Inflammatory macrophage treated with lipopolysaccharide for 1 hour (primary cell): ENCODE measurements at places on chromosomes 6 and 20.
A peak's percentile ranks its signal among the peaks of the same experiment; 100 is the strongest.

DNA sequence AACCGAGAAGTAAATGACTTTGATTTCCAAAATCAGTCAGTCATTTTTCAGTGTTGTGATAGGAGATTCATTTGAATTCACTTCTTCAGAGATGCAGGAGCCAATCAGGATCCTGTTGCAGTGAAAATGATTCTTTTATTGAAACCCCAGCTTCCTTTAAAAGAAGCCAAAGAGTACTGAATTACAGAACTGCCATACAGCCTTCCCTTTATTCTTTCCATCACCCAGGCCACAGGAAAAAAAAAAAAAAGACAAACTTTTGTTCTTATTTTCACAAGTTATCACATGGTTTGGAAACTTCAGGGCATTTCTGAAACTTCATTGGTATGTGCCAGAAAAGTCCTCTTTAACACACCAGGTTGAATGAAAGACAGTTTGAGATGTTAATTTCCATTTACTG is 1.8 kb upstream of the CARMIL1 start:
- no peak for DNase-seq

DNA sequence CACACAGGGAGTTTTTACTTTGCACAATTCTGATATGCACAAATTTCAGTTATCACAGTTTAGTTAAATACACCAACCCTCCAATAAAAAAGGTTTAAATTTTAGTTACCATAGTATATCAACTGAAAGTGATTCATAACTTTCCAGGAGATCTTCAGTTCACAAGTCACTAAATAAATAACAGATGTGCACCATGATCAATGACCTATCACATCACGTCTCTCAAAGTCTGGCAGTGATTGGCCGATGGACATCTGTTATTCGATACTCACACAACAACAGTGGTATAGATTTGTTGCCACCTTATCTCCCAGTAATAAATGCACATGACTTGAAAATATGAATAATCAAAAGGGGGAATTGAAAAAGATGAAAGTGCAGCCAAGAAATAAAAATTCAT is 66.8 kb upstream of the PTCHD4 start:
- no peak for DNase-seq

DNA sequence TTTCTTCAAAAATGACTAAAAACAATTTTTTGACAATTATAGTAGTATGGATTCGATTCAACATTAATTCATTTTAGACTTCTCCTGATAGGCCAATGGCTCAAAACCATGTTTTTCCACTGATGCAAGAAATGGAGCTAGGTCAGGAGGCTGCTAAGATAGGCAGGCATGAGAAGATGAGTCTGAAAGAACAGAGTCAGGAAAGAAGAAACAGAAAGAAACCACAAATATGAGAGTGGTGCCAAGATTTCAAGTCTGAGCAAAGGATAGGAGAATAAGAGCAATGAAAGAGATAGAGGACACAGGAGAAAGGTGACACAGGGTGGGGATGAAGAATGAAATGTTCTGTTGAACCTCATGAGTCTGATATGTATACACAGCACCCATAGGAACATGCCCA is 112.2 kb downstream of the TASP1 start:
- no peak for DNase-seq

GRCh38 chr20:17545127-17545526 is 13.9 kb upstream of the BFSP1 start:
- DNase-seq = no peak

DNA sequence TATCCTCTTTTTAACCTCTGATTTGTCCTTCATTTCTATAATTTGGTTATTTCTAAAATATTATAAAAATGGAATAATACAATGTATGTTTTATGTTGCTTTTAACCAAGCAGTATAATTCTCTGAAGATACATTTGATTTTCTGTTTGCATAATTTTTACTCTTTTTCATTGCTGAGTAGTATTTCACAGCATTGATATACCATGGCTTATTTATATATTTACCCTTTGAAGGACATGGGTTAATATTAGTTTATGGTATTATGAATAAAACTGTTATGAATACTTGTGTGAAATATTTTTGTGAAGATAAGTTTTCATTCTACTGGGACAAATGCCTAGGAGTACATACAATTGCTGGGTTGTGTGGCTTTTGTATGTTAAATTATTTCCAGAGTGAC is 748.6 kb downstream of the TENT5A start:
- DNase-seq = no peak

- peak; percentile 28 for DNase-seq
Observed at GRCh38 chr6:151537556-151537955, 43.7 kb downstream of the CCDC170 start.

DNA sequence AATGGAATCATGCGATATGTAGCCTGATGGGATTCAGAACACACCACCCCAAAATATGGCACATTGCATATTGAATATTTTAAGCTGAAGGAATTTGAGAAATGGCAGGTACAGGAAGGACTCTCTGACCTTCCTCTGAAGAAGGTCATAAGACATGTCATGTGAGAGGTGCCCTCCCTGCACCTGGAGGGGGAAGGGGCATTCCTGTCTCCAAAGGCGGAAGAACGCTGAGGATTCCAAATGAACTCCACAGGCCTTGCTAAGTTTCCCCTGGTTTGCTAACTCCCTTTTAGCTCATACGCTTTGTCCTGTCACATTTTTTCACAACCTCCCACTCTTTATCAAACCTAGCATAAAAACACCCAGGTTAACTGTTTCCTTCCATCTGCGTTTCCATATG is 347.8 kb downstream of the CDKAL1 start:
- DNase-seq = no peak

- DNase-seq = no peak
Observed at GRCh38 chr20:23569570-23569969, 1.3 kb upstream of the CST9L start.

DNA sequence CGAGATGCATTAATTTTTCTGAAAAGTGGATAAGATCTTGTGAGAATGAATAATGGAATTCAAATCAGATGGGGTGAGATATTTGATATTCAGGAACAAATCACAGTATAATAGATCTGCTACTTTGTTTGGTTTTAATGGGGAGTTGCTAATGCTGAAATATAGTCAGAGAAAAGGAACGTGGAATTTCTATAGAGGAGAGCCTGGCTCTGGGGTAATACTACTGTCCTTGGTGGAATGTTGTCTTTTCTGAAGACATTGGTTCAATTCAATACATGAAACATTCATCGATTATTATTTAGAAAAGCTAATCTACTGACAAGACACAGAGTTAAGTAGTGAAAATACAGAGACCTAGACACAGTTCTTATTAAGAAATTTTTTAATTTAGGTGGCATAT is 108.6 kb downstream of the ESR1 start:
- DNase-seq = no peak

DNA sequence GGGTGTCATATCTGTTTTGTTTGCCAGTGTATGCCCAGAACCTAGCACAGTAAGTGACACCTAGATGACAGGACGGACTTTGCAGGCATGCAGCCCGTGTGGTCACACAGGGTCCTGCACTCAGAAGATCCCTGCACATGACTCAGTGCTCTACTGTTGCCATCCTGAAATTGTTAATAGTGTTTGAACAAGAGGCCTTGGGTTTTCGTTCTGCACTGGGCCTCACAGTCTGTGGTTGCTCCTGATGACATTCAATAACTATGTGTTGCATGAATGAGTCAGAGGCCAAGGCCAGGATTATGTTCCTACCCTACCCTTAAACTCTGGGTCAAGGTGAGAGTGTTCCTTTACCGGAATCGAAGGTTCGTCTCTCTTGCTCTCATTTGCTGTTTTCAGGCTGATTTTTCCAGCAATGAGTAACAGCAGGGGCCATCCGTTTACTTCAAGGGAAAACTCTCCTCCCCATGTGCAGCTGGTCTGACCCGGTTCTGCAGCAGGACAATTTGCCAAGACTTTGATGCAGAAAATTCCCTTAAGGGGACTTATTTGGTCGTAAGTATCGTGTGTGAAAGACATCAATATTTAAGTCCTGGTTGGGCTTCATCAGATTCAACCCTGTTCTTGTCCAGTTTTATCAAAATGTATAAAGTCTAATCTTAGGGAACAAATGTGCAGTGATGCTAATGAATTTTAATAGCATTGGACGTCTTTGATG is 13.0 kb upstream of the PFDN4 start:
- no peak for DNase-seq

GRCh38 chr20:23136893-23137745 is 51.0 kb upstream of the CD93 start:
- no peak for DNase-seq

- no peak for DNase-seq
Observed at GRCh38 chr6:134029495-134030455, 22.6 kb downstream of the SLC2A12 start.

GRCh38 chr20:3423126-3423525 is 15.7 kb upstream of the DNAAF9 start:
- DNase-seq = no peak

GRCh38 chr6:140300331-140300730 is 925.9 kb upstream of the CITED2 start:
- no peak for DNase-seq

DNA sequence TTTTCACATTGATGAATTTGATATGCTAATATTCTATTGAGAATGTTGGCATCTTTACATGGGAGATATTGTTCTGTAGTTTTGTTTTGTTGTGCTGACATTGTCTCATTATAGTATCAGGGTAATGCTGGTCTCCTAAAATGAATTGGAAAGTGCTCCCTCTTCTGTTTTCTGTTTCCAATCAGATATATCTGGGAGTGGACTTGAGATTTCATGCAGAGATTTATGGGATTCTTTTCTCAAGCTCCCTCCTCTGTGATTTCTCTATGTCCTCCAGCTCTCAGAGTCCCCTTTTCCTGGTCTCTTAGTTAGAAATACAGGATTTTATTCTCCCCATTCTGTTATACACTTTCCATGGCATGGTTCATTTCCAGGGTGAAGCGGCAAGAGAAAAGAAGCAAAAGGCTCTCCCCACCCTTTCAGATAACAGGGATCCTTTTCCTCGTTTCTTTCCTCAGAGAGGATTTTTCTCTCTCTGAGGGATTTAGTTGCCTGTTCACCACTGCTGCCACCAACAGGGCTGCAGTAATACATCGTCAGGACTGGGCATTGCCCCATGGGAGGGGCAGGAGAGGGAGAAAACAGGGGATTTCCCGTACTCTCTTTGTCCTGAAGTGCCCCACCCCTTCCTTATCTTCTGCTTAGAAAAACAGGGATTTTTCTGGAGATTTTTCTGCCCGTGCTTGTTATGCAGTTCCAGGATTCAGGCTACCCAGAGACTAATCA is 59.3 kb upstream of the STMND1 start:
- peak; percentile 75 for DNase-seq

GRCh38 chr6:52493669-52494068 is 73.5 kb downstream of the EFHC1 start:
- no peak for DNase-seq

DNA sequence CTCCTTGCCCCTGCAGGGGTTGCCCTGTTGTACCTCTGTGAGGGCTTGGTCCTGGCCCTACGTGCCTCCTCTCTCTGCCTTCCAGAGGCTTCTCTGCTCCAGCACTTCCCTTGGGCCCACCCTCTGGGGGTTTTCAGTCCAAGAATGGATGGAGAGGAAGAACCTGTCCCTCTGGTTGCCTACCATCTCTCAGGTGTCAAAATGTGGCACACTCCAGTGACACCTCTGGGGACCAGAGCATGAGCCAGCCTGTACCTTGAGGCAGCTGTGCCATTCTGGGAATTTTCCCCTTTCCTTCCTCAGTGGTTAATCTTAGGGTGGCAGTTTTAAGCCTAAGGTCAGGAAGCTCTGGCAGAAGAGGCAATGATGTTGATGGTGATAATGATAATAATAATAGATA is 115.2 kb upstream of the ARMC2 start:
- DNase-seq = no peak

DNA sequence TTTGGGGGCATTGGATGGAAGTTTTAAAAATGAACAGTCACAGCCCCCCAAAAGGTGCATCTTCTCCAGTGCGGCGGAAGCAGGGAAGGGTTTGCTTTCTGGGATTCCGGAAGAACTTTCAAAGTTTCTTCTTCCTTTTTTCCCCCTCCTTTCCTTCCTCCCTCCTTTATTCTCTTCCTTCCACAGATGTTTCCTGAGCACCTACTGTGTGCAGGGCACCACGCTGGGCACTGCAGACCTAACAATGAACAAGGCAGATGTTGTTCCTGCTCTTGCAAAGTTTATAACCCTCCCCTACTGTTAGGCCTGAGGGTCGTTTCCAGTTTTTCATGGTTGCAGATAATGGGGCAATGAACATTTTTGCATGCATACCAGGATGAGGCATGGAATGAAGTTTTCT is 58.1 kb downstream of the CHMP4B start:
- DNase-seq = no peak

DNA sequence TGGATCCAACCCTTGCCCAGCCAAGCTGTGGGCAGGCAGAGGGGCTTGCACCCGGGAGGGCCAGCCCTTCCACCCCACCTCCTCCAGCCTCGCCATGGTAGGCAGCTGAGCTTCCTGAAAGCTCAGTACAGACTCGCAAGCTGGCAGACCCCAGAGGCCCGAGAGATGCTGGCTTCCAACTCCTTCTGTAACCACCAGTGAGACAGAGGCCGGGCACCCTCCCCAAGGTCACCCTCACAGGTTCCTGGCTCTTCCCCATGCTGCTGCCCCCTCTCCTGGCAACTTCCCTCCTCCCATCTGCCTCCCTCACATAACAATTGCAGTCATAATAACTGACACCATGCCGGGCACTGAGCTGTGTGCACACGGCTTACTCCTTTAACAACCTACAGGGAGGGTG is 26.2 kb upstream of the NOL4L start:
- no peak for DNase-seq

GRCh38 chr6:49826743-49827406 is 39.5 kb downstream of the CRISP1 start:
- no peak for DNase-seq

GRCh38 chr6:152246554-152247337 is 390.4 kb downstream of the SYNE1 start:
- DNase-seq = no peak

DNA sequence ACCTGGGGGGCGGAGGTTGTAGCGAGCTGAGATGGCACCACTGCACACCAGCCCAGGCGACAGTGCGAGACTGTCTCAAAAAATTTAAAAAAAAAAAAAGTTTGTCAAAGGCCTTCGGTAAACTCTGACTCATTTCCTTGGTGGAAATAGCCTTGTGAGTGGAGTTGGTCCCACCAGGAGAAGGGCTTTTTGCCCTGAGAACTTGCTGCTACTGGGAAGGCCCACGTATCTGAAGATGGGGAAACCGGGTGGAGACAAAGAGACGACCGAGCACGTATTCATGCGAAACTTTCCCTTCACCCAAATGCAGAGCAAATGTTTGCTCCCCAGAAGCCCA is 51.7 kb downstream of the SLC22A23 start:
- no peak for DNase-seq

GRCh38 chr6:66930559-66931290 is 1223.7 kb upstream of the EYS start:
- DNase-seq = no peak

DNA sequence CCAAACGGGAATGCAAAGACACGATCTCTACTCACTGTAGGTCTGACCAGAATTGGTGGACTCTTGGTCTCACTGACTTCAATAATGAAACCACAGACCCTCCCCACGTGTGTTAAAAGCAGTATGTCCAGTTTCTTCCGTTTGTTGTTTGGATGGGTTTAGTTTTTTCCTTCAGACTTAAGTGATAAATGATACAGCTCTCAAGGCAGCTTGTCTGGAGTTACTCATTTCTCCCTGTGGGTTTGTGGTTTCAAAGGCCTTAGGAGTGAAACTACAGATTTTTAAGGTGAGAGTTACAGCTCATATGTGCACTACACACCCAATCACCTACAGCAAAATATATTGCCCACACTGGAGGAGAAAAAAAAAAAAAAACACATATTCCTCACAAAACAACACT is 86.7 kb upstream of the STMND1 start:
- DNase-seq = no peak
